CD4-positive, alpha-beta T cell treated with Interleukin-12 subunit alpha and Interleukin-12 subunit beta, for 1 hour (primary cell): ENCODE measurements at places on chromosomes 13 and 19.
A peak's percentile ranks its signal among the peaks of the same experiment; 100 is the strongest.

DNA sequence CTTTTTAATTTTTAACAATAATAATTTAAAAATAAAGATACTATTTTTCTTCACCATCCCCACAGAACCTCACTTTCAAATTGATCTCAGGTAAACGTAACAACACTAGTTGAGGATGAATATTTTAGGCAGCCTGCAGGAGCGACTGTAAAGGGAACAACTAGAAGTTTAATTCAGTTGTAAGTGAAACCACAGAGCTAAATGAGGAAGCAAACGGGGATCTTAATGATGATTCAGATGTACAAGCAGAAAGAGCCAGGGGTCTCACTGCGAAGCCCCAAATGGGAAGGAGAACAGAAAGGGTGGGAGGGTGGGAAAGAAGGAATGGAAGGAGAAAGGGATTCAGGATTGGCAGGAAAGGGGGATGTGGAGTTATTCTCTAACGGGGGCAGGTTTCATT lies 54.6 kb upstream of the RAP2A start:
- no peak for DNase-seq

DNA sequence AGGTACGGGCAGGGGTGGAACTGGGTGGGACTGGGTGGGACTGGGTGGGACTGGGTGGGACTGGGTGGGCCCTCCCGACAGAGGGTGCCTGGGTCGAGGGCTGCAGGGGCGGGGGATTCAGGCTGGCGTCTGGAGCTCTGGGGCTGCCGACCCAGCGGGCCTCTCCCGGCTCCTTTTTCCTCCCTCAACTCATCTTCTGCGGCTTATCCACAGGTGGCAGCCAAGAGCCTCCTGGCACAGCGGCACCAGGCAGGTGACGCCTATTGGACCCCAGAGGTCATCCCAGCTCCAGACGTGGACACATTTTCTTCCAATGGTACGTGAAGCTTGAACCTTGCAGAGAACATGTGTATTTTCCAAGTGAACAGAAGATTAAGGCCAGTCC lies 533 bp downstream of the ZNF544 start:
- DNase-seq, result peak; percentile 20

DNA sequence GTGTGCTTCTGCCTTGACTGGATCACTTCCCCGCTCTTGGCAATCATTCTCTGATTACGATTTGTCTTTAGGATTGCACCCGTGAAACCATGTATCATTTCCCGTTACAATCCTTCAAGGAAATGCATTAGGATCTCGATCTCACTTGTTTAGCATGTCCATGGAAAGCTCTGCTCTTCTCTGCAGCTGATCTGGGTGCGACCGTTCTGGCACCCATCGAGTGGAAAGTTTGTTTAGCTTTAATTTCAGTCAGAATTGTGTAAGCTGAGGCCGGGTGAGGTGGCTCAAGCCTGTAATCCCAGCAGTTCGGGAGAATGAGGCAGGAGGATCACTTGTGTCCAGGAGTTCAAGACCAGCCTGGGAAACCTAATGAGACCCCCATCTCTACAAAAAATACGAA lies 30.9 kb downstream of the NUMBL start:
- DNase-seq, result no peak

GRCh38 chr19:50020481-50020880 lies 4.7 kb downstream of the VRK3 start:
- DNase-seq, result no peak

- no peak for DNase-seq
These were observed 100.4 kb downstream of the DCLK1 start for GRCh38 chr13:36030670-36031331.

GRCh38 chr13:98954313-98954712 lies 23.6 kb downstream of the DOCK9 start:
- DNase-seq, result no peak

GRCh38 chr13:67204764-67205163 lies 25.4 kb downstream of the PCDH9 start:
- DNase-seq, result no peak

GRCh38 chr13:111954661-111955411 lies 112.1 kb upstream of the SOX1 start:
- DNase-seq, result no peak

DNA sequence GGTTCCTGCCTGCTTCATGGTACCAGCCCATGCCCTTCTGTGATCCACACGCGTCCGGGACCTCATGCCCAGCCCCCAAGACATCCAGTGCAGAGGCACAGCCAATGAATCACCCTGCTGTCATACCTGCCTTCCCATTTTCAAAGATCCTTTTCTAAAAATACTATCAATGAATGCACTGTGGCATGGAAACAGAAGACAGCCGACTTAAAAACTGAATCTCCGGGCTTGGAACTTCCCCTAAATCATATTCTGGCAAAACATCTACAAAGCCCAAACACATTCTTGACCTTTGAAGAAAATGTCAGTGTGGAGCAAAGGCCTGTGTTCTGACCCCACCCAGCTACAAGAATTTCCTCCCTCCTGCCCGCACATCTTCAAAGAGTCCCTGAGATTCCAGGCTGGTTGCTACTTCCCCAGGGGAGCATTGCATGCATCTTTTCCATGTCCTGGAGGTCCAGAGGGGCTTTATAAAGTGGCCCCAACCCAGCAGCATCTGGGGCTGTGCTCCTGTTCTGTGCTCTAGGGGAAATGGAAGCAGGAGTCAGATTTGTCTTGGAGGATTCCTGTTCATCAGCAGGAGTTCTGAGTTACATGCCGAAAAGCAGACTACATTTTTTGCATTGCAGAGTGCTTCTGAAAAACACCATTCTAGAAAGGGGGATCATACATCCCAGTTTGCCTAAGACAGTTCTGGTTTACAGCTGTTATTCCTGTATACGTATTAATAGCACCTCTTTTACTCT lies 135.2 kb downstream of the USP12 start:
- DNase-seq, result no peak

GRCh38 chr19:47264629-47265028 lies 8.3 kb downstream of the CCDC9 start:
- no peak for DNase-seq

- DNase-seq, result no peak
These were observed 130.9 kb upstream of the SLITRK6 start for GRCh38 chr13:85930108-85930507.

GRCh38 chr13:23770428-23770827 lies 118.8 kb downstream of the MIPEP start:
- no peak for DNase-seq

DNA sequence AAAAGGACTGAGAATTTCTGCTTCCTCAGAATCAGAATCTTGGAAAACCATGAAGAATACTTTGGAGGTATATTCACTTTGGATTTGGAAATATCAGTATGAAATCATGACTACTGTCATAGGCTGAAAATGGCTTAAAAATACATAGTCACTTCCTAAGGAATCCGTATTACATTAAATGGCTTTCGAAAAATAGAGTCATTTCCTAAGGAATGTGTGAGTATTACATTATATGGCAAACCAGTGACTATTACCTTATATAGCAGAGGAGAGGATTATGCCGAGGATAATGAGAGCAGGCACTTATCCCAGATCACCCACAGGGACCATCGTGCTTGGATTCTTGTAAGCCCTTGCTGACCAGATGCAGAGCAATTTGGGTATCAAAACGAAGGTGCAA lies 1471.8 kb downstream of the EFNB2 start:
- DNase-seq, result no peak

GRCh38 chr19:35069696-35070095 lies 28.2 kb downstream of the HPN start:
- DNase-seq, result no peak

DNA sequence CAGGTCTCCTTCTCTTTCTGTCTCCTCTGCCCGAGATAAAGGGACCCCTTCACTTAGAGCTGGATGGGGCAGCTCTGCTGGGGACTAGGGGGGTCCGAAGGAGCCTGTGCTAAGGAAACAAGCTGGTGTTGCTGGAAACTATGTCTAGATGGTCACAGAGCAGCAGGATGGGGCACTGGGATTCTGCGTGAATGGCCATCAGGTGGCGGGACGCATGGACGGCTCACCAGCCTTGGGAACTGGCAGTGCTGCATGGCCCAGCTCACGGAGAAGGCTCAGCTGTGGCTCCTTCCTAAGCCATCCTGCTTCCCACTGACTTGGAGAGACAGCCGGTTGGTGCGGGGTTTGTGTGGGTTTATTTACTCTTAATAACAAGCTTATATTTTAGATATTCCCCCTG lies 411.8 kb downstream of the ZNF536 start:
- no peak for DNase-seq

DNA sequence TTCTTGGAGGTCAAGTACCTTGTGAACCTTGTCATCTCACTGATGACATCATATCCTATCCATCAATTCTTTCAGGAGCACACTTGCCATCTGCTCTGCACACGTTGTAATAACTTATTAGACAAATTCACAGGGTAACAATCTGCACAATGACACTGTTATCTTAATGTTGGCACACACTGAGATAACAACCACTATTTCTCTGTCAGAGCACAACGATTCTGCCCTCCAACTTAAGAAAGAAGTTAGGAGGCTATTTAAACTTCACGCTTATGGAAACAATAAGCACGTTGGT lies 351.3 kb downstream of the DACH1 start:
- DNase-seq, result no peak

GRCh38 chr19:55086730-55087541 lies 11.3 kb downstream of the EPS8L1 start:
- DNase-seq, result peak; percentile 65

DNA sequence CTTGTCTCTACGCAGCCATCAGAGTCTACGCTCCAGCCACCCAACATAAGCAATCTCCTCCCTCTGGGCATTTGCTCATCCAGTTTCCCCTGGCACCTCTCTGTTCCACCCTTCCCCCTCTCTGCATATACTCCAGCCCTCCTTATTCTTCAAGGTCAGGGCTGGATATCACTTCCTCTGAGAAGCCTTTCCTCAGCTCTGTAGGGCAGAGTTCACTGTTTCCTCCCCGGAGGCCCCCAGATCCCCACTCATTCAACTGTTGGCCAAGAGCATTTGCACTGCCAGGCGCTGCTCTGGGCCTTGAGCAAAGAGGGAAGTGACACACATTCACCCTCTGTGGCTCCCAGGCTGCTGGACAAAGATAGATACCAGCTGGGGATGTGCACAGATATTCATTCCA lies 3.3 kb downstream of the FCGRT start:
- DNase-seq, result no peak

DNA sequence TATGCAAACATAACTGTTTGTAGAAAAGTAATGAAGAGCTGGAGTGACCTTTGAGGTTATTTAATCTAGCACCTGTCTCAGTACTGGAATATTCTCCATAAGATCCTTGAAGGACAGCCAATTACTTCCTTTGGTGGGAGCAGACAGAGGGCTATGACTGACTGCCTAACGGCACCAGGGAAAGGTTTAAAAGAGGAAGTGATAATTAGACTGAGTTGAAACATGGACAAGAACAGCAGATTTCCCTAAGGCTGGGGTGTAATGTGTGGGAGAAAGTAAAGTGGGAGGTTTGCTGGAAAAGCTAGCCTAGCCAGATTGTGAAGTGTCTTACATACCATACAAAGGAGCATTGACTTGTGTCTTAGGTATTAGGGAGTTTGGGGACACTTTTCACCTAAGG lies 191.3 kb upstream of the PCDH9 start:
- no peak for DNase-seq

DNA sequence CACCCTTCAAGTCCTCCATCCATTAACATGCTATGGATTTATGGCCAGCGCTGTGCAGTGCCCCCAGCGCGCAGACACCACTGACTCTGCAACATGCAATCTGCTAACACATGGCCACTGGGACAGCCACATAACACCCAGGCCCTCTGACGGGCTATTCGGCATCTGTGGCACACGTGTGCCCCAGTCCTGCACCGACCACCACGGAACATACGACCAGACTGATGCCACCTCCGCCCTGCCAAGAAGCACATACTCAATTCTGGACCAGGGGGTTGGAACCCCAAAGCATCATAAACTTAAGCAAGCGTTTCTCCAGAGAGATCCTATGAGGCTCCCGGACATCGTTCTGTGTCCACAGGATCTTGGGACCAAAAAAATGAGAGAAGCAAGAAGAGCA lies 9.8 kb downstream of the STK24 start:
- no peak for DNase-seq

- no peak for DNase-seq
These were observed 35.8 kb downstream of the ZNF473 start for GRCh38 chr19:50061650-50062049.

GRCh38 chr13:47803131-47803530 lies 197.9 kb downstream of the SUCLA2 start:
- no peak for DNase-seq

DNA sequence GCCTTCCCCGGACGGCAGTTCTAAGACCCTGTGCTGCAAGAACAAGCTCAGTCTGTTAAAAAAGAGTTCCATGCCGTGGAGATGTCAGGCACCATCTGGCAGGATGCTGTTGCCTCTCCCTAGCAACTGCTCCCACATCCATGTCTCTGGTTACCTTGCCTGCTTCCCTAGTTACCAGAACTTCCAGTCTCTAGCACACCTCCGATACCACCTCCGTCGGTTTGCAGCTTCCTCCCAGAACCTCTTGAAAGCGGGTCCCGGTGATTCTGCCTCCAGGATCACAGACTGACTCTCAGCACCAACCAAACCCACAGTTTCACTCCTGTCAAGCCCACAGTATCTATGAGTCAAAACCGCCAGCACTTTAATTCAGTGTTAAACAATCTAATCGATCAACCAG lies 55.4 kb downstream of the KCTD12 start:
- no peak for DNase-seq

GRCh38 chr19:40414542-40415535 lies 1.7 kb upstream of the PRX start:
- no peak for DNase-seq

DNA sequence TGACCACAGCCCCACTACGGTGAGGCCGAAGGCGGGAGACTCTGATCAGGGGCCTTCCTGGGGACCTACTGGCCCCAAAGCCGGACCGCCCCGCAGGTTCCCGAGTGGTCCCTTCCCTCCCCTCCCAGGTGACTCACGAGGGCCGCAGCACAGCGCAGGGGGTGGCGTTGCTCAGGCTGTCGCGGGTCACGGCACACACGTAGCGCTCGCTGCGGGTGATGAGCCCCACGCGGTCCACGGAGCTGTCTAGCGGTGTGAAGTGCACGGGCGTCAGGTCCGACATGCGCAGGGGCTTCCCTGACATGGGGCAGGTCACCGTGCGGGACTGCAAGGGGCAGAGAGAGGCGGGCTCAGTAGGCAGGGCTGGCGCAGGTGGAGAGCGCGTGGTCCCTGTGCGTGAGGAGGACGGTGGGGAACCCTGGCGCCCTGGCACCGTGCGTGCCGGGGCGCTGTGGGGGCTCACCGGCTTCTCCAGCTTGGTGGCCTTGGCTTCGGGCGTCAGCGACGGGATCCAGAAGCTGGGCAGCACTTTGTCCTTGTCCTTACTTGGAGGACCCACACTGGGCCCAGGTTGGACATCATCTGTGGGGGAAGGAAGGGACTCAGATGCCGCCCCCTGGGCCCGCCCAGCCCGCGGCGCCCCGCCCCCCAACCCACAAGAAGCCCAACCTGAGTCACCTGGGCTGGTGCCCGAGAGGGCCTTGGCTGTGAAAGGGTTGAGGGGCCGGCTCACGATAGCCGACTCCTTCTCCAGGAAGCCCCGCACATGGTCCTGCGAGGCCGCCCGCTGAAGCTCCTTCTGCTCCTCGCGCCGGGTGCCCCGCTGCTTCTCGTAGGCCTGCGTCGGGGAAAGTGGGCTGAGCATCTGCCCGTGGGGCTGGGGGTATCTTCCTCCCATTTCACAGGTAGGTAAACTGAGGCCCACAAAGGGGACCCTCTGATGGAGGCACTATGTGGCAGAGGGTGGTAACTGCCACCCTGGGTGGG lies 23.7 kb downstream of the NOSIP start:
- no peak for DNase-seq
